Hematopoietic multipotent progenitor cell treated with erythropoietin and hydrocortisone succinate and interleukin-3 and kit ligand, for 17 days (in vitro differentiated cells): ENCODE measurements at places on chromosomes 11 and 22.
A peak's percentile ranks its signal among the peaks of the same experiment; 100 is the strongest.

- no peak for DNase-seq
These were observed 45.0 kb upstream of the NNMT start for GRCh38 chr11:114250993-114251814.

GRCh38 chr11:66559142-66559865 lies 9.1 kb downstream of the CTSF start:
- DNase-seq, result peak; percentile 15

DNA sequence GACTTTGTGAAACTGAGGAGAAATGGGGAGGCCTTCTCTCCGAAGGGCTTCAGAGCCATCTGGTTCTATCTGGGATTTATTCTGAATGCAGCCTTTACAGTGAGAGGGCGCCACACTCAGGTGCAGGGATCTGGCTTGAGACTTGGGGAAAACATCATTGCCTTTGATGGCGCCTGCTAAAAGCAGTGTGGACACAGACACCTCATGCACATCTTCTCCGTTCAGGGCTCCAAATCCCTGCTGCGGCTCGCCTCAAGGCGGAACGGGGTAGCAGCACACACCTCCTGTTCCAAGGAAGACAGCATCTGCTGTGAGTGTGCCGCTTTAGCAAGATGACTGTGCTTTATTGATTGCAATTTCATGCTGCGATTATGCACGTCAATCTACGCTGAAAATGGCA lies 37.1 kb upstream of the OLFML1 start:
- DNase-seq, result no peak

DNA sequence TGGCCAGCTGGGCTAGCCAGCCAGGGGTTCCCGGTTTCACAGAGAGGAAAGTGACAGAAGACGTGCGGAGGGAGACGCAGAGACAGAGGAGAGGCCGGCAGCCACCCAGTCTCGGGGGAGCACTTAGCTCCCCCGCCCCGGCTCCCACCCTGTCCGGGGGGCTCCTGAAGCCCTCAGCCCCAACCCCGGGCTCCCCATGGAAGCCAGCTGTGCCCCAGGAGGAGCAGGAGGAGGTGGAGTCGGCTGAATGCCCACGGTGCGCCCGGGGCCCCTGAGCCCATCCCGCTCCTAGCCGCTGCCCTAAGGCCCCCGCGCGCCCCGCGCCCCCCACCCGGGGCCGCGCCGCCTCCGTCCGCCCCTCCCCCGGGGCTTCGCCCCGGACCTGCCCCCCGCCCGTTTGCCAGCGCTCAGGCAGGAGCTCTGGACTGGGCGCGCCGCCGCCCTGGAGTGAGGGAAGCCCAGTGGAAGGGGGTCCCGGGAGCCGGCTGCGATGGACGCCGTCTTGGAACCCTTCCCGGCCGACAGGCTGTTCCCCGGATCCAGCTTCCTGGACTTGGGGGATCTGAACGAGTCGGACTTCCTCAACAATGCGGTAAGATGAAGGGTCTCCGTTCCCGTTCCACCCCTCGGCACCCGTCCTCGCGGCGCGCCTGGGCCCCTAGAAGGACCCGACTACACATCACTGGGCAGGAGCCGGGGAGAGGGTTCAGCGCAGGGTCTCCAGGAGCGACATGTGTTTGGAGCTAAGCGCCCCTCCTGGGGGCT lies at the start of gene CREB3L1:
Gene CREB3L1, plus strand, starts transcription at position 41 of the 765 bp plus-strand sequence. Its CDS starts 450 bp downstream, at position 491.
- DNase-seq, result no peak

- no peak for DNase-seq
These were observed 113.1 kb downstream of the RBFOX2 start for GRCh38 chr22:35915477-35916013.

GRCh38 chr22:35781898-35782297 lies 64.2 kb downstream of the APOL5 start:
- no peak for DNase-seq

- no peak for DNase-seq
These were observed at the start of gene CCDC116 for GRCh38 chr22:21632237-21632895. TSS of gene CCDC116 (plus strand) at chr22:21632760. CDS start at chr22:21633182, 422 bp downstream.

DNA sequence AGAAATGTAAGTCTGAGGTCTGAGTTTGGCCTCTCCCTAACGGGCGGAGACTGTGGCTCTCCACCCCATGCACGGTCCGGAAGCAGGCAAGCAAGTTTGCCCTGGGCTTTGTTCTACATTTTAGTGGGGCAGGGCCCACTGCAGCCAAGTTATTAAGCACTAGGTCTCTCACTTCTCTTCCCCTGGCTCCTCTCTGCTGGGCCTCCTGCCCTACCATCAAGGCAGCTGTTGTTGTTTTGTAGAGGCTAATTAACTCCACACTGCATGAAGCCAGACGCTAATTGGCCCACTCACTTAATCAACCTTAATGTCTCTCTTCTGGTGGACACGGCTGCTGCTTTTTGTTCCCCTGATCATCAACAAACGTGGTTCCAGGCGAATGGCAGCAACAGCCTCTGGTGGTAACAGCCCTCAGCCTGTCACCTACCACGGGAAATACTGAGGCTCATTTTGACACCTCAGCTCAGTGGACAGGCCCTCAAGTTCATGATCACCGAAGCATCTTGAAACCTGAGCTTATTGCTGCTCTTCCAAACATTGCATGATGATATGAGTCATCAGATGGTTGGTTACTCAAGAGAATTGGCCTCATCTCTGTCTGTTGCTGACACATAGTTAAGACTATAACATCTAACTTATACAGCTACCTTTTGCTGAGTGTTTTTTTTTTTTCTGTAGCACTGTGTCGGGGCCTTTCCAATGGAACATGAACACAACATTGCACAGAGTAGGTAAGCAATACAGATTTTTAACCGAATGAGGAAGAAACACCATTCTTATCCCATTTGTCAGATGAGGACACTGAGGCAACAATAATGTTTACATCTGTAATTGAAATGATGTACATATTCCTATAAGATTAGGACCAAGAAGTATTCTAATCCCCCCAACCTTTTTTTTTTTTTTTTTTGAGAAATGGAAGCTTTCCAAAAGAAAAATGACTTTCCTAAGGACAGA lies 20.8 kb upstream of the LMO2 start:
- DNase-seq, result peak; percentile 21

DNA sequence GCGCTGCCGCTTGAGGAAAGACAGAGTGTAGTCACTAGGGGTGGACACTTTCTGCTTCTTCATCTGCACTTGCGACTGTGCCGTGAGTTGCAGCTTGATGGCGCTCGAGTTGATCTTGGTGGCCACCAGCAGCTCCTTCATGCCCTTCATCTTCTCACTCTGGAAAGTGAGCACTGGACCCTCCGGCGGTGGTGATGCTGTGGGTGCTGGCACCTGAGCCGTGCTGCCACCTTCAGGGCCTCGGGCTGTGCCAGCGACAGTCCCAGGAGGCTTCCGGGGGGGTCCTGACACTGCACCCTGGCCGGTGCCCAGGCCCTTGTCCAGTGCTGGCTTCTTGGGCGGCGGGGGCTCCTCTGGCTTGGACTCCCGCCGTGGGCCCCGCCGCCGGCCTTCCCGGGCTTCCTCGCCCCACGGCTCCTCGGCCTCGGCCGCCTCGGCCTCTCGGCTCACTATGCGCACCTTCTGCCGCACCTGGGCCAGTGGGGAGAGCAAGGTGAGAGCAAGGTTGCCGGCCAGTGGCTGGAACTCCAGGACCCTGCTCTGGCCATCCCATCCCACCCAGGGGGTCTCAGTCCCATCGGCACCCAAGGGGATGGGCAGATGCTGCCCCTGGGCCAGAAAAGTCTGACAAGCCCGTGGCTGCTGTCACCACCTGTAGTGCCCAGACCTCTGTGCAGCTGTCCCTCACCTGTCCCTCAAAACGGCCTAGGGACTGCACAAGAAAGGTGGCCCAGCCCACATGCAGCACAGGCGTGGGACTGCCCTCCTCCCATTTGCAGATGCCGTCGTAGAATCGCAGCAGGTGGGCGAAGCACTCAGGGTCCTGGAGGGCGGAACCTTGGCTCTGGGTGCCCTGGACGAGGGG lies 1.6 kb upstream of the MAP4K2 start:
- DNase-seq, result no peak

DNA sequence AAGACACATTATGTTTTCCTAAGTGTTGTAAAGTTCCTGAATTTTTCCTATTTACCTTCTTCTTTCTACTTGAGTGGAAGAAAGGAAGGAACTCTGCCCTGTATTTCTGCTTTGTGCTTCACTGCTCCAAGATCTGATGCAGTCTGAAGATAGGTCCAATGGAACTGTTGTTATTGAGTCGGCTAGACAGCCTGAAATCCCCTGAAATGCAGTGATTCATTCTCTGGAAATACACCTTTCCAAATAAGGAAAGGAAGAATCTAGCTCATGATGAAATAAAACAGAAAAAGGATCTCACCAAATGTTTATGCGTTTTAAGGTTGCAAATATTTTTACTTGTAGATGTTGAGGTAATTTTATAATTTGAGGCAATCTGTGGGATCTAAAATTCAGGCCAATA lies 322.8 kb downstream of the GUCY1A2 start:
- DNase-seq, result no peak

GRCh38 chr11:116927163-116927974 lies 89.9 kb upstream of the APOA1 start:
- no peak for DNase-seq

DNA sequence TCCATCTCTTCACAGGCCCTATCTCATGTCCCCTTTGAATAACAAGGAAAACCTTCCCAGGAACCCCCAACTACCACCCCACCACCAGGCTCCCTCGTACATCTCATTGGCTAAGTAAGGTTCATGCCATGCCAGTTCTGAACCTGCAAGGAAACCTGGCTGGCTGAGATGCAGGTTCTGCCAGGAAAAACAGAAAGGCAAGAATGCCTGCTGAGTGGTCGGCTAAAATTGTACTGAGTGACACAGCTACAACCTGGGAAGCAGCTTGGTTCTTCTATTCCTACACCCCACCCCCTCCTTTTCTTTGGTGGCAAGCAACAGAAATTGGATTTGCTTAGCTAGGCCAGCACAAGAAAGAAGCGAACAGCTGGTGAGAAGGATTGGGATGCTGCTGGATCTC lies 36.1 kb upstream of the TSPAN18 start:
- DNase-seq, result no peak

GRCh38 chr22:47333625-47334024 lies 571.2 kb downstream of the TBC1D22A start:
- no peak for DNase-seq

GRCh38 chr11:44626645-44627044 lies 61.2 kb downstream of the CD82 start:
- DNase-seq, result no peak

DNA sequence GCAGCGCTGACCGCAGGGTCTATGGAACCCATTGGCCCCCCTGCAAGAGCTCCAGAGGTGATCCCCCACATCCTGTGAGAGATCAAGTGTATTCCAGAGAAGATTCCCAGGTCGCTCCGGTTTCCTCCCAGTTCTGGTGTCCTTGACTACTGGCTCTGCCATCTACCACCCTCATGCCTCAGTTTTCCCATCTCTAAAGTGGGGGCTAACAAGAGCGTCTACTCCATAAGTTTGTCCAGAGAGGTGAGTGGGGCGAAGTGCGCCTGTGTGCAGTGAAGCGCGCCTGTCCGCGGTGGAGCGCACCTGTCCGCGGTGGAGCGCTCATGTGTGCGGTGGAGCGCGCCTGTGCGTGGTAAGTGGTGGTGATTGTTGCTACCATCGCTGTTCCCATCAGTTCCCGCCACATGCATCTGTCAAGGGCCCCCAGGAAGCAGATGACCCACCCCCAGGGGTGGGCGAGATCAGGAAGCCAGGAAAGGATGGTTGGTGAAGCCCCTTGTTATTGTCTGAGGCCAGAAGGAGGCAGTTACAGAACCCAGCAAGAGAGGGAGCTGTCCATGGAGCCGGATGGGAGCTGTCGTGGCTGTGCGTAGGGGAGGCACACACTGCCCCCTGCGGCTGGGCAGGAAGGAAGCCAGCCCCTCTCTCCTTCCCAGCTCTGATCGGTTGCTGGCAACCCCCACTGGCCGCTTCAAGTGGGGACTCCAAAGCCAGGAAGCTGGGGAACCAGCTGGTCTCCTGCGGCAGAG lies 73.2 kb upstream of the FGF3 start:
- no peak for DNase-seq

GRCh38 chr22:40510631-40511364 lies 125.7 kb downstream of the MRTFA start:
- DNase-seq, result no peak

DNA sequence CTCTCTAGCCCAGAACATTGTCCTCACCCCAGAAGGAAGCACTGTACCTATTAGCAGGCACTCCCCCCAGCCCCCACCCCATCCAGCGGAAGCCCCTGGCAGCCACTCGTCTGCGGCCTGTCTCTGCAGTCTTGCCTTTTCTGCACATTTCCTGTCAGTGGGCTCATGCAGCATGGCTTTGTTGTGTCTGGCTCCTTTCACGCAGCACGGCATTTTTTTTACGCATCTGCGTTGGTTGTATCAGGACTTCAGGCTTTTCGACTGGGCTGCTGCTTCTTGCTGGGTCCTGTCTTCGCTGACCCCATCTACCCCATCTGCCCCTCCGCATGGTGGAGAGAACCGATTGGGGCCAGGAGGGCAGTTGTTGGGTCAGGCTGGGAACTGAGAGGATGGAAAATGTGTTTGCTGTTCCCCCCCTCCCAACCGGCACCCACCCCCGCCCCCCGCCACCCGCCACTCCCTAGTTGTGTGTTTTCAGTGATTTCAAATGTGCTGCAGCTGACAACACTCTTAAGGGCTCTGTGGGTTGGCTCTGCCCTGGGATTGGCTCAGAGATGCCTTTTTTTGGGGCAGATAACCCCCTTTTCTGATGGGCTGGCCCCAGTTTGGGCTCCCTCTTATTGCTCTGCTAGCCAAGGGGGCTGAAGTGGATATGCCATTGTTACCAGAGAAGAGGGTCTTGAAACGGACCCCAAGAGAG lies 110.0 kb downstream of the KIAA1671 start:
- DNase-seq, result no peak
